Esophagus squamous epithelium (tissue), 5 donors: ENCODE measurements at places on chromosomes 1 and 21.

DNA sequence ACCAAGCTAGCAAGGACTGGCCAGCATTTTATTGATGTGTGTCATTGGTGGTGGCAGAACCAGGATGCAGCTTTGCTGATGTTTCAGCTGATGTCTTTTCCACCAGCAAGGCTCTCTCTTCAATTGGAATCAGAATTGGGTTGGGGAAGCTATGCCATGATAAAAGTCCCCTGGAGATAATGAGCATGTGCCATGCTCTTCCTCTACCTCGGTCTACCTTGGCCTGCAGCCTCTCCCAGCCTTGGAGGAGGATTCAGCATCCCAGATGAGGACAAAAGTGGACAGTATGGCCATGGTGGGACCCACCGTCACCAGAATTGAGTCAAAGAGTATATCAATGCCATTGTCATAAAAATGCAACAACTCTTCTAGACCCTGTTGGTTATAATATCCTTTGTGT is 8.6 kb downstream of the AVPR1B start:
- no peak for DNase-seq

DNA sequence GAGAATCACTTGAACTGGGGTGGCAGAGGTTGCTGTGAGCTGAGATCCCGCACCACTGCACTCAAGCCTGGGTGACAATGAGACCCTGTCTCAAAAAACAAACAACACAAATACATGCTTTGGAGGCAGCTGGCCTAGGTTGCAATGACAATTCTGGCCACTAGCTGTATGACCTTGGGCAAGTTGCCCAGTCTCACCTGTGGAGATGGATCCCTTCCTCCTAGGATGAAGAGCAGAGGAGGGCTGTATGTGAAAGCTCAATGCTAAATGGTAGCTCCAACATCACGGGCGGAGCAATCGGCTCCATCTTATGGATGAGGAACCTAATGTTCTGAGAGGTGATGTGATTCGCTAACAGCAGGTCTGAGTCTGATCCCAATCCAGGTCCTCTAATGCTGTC is 20.6 kb downstream of the ADORA1 start:
- no peak for DNase-seq

DNA sequence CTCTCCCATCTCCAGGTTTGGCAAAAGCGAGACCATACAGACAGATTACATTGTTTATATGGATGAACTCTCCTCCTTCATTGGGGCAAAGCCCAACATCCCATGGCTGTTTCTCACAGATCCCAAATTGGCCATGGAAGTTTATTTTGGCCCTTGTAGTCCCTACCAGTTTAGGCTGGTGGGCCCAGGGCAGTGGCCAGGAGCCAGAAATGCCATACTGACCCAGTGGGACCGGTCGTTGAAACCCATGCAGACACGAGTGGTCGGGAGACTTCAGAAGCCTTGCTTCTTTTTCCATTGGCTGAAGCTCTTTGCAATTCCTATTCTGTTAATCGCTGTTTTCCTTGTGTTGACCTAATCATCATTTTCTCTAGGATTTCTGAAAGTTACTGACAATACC is 26.4 kb downstream of the FMO3 start:
- DNase-seq, result no peak

- DNase-seq, result no peak
Observed at GRCh38 chr1:82567348-82567747, 766.6 kb downstream of the ADGRL2 start.

- DNase-seq, result no peak
Observed at GRCh38 chr21:34132926-34133325, 59.5 kb downstream of the MRPS6 start.

DNA sequence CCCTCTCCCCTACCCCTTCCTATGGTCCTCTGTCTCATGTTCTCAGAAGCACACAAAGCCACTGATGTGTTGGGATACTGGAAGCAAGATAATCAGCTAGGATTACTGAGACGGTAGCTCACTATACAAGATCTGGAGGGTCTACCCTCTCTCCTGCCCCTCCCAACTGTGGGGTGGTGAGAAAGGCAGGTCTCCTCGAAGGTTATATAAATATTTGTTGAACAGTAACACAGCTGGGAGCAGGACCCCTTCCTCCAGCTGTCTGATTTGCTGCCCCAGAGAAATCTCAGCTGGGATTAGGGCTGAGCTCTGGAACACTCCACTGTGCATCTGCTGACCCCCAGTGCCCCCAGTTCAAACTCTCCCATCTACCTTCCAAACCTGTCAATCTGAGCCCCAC is 94.2 kb upstream of the IPO9 start:
- no peak for DNase-seq

GRCh38 chr1:63142001-63142400 is 180.4 kb upstream of the FOXD3 start:
- no peak for DNase-seq

- DNase-seq, result no peak
Observed at GRCh38 chr1:102751111-102751510, 357.2 kb downstream of the COL11A1 start.

- DNase-seq, result no peak
Observed at GRCh38 chr1:150429805-150430204, 57.4 kb upstream of the TARS2 start.

- DNase-seq, result no peak
Observed at GRCh38 chr21:16194788-16195537, 465.2 kb downstream of the USP25 start.

- no peak for DNase-seq
Observed at GRCh38 chr21:27275294-27275927, 308.5 kb upstream of the ADAMTS5 start.

DNA sequence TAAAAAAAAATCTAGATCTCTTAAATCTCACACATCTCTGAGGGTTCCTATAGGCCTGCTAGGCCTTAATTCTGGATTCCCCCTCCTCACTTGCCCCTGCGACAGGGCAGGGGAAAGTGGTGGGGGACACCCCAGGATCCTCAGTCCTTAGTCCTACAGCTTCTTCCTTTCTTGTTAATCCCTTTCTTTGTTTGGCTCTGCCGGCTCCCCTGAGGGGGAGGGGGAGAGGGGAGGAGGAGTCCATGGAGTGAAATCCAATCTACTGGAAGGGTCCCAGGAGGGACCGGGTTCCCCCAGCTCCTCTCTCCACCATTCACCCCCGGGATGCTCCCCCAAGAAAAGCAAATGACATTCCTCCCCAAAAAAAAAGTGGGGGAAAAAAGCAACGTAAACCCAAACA is 8.5 kb downstream of the MEX3A start:
- no peak for DNase-seq

- no peak for DNase-seq
Observed at GRCh38 chr1:236311040-236311439, 29.3 kb upstream of the ERO1B start.

DNA sequence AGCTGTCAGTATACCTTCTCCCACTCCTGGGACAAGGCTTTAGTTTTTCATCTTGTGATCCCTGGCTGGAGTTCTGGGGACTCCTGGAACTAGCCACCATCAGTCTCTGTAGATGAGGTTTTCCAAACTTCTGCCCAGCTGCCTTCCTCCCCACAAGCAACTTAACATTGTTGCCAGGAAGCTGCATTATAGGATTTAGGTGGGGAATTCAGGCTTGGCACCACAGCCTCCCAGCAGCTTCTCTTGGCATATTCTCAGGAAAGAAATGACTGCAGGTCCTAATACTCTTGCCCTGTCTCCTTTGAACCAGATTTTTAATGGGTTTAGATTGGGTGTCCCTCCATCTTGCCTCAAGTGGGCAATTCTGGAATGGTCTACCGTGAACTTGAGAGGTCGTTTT is 18.6 kb upstream of the KCNQ4 start:
- DNase-seq, result no peak

GRCh38 chr1:97192872-97193572 is 471.4 kb downstream of the PTBP2 start:
- no peak for DNase-seq

GRCh38 chr1:110967256-110967655 is 3.5 kb upstream of the LRIF1 start:
- DNase-seq, result no peak

DNA sequence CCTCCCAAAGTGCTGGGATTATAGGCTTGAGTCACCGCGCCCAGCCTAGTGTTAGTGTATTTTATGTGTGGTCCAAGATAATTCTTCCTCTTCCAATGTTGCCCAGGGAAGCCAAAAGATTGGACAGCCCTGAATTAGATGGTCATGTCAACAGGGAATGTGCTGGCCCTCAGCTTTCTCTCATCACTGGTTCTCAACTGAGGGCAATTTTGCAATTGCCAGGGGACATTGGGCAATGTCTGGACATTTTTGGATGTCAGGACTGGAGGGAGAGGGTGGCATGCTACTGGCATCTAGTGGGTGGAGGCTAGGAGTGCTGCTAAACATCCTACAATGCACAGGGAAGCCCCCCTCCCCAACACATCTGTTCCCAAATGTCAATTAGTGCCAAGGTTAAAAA is 95.0 kb downstream of the LAMC2 start:
- no peak for DNase-seq

DNA sequence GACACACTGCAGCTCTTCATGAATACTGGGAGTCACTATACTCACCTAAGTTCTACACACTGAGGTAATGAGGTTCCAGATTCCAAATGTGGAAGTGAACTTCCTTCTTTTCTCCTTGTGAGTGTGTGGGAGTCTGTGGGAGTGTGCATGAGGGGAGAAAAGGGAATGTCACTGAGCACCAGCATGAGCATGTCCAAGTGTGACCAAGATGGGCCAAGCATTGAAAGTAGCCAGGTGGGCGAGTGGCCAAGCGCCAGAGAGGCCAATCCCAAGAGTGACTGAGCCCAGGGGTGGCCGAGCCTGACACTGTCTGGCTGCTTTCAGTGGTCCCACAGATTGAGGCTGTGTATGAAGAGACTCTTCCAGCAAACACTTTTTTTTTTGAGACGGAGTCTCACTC is 132.3 kb downstream of the HLCS start:
- no peak for DNase-seq

- DNase-seq, result no peak
Observed at GRCh38 chr1:183646776-183647175, 6.3 kb downstream of the APOBEC4 start.

DNA sequence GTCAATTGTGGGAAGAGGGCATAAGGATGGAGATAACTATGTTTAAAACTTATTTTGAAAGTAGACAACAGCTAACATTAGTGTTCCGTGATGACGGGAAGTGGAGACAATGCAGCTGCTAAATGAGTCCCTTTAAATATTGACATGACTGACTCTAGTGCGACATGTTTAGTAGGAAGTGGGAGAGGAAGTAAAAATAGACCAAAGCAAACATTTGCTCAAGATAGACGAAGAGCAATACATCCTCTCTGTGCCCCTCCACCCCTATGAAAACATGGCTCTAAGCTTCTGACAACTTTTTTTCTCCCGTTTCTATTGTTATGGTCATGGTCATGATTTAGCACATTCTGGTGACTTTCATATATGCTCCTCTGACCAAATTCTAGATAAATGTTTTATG is 60.0 kb upstream of the HMCN1 start:
- no peak for DNase-seq

DNA sequence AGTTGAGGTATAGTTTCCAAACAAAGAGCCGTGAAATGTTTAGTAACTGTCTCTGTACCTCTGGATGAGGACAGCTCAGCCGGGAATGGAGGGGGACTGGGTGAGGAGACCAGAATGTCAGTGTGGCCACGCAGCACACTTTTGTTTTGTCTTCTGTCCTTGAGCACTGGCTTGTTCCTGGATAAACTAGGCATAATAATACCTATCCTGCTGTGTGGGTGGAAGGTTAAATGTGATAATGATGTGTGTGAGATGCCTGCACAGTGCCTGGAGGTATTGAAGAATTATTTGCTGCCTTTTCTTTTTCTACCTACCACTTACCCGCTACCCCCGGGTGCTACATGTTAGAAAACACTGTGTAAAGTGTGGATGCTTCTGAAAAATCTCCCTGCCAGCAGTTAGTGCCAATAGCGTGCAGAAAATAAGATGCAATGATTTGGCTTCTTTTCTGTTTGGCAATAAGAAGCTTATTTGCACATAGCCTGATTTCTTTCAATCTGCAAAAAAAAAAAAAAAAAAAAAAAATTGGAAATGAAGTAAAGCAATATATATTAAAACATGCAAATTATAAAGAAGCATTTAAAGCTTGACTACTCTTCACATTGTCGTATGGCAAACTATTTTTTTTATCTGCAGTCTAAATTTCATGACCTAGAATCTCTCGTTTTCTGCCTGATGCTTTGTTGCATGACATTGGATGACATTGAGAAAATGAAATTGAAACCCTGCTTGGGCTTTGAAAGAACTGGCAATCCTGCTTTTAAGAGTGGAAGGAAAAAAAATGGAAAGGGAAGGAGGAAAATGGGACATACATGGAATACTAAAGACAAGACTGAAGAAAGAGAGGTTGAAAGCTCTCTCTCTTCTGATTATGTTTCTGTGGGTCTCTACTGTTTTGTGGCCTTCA is 89.5 kb downstream of the DISC1 start:
- no peak for DNase-seq

GRCh38 chr1:206469411-206469932 is 804 bp upstream of the IKBKE start:
- no peak for DNase-seq

DNA sequence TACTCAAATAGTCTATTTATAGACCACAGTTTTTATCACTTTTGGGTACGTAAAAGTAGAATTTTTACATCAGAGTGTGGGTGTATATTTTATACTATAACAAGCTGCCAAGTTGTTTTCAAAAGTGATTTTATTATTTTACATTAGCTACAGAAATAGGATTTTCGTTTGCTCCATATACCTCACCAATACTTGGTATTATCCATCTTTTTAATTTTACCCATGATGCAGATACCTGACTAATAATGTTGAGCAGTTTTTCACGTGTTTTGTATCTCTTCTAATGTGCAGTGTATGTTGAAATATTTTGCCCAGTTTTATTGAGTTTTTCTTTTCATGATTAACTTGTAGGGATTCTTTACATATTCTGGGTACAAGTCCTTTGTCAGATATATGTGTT is 379.8 kb downstream of the MATN1 start:
- no peak for DNase-seq

GRCh38 chr1:21503706-21504377 is 5.4 kb upstream of the ALPL start:
- DNase-seq, result no peak

DNA sequence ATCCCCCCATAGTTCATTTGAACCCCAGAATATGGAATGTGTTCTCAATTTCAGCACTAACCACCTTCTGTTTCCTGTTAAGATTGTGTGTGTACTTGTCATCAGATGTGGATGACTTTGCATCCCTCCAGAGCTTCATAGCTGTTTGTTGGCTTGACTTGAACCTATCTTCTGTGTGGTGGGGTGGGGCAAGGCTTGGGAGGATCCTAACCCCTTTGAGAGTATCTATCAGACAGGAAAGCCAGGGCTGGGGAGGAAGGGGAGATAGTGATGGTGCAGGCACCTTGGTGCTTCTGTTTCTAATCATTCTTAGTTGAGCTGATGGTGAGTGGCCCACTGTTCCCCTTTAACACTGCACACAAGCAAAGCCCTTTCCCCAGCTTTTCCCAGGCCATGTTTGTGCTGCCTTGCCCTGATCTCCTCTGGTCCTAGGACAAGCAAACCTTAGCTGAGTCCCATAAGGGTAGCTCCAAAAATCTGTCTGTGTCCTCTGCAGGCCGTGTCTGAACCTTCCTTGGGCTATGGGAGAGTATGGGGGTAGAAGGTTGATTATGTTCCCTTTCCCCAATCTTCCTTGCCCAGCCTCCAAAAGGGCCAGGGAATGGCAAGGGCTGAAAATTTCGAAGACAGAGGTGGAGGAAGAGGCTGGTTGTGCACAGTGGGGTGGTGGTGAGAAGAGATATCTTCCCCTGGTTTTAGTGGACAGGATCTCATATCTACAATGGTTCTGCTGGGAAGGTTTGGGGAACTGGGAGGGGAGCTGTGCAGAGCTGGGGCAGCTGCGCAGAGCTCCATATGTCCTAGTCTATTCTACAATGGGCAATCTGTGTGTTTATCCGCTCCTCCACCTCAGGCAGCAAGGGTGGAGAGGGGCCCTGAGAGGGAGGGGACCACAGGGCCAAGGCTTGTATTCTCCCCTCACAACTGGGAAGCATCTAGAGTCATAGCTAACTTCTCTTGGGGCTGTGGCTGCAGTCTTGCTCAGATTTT is 1.4 kb downstream of the NHLH1 start:
- DNase-seq, result no peak
